ENCODE measurements at places on chromosomes 12 and 14. TPM values are rescaled to one million over a fixed set of nuclear protein-coding genes. Genes with fewer than 3 reads are reported as not detected.
A peak's percentile ranks its signal among the peaks of the same experiment; 100 is the strongest.

DNA sequence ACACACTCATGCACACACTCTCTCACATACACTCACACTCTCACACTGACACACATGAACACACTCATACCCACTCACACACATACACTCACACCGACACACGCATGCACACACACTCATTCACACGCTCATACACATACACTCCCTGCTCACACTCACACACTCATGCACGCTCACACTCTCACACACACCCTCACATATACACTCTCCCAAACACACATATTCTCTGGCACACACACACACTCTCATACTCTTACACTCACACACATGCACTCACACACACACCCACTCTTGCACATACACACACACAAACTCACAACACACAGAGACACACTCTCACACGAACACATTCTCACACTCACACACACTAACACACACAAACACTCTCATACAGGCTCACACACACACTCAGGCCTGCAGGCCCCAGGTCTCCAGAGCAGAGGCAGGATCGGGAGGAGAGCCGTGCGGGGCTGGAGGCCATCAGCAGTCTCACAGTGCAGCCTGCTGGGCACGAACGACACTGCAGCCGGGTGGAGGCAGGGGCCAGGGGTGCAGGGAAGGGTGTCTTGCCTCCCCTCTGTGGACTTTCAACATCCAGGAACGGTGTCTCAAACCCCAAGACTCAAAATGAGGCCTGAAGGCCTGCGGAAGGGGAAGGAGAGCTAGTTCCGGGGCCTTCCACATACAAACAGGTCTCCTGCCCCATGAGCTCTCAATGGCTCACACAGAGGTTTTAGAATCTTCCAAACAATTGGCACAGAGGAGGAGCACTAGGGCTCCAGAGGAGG, 148.7 kb downstream of the ANO2 start:
- no peaks in the 10 kb centered on the region for H3K4me1 ChIP-seq
- H3K27me3 ChIP-seq = no peaks in the 10 kb centered on the region
- no peaks in the 10 kb centered on the region for H3K36me3 ChIP-seq
- no peak overlapping the region for H3K27ac ChIP-seq
- peak; percentile 46 for DNase-seq

- H3K36me3 ChIP-seq = peaks cover 2% of the 10 kb centered on the region
- no peak for DNase-seq
- peak overlapping the region; percentile 66 for H3K4me3 ChIP-seq
- H3K27ac ChIP-seq = no peak overlapping the region
- H3K4me1 ChIP-seq = peaks cover 19% of the 10 kb centered on the region
Observed at GRCh38 chr12:71440345-71440762, 756 bp downstream of the LGR5 start.

GRCh38 chr12:128365651-128366231, 98.8 kb downstream of the TMEM132C start:
- no peak overlapping the region for H3K27ac ChIP-seq
- H3K36me3 ChIP-seq = no peaks in the 10 kb centered on the region
- no peak overlapping the region for H3K4me3 ChIP-seq
- H3K27me3 ChIP-seq = peaks cover 22% of the 10 kb centered on the region

GRCh38 chr12:50720501-50720900, 43.4 kb upstream of the ATF1 start:
- peaks cover 27% of the 10 kb centered on the region for H3K36me3 ChIP-seq
- DNase-seq = no peak
- no peak overlapping the region for H3K27ac ChIP-seq
- H3K4me1 ChIP-seq = no peaks in the 10 kb centered on the region
- no peaks in the 10 kb centered on the region for H3K27me3 ChIP-seq

DNA sequence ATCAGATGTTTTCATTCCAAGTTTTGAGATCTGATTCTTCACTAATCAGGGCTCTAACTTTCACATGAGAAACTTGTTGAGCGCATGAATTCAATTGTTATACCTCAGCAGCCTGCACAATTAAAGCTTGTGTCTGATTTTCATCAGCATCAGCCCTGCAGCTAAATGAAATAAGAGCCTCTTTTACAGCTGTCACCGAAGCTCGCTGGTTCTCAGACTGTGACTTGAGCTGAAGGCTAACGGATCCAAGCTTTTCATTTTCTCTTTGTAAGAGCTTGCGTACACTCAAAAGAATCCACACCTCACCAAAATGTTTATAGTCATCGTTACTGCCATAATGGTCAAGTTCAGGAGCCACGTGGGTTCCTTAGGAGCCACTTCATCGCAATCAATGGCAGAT, 65.5 kb upstream of the BEGAIN start:
- H3K27me3 ChIP-seq = peaks cover 15% of the 10 kb centered on the region
- no peak for DNase-seq
- no peak overlapping the region for H3K27ac ChIP-seq
- H3K4me1 ChIP-seq = peaks cover 5% of the 10 kb centered on the region
- H3K36me3 ChIP-seq = no peaks in the 10 kb centered on the region

GRCh38 chr12:66697404-66697803, 18.5 kb upstream of the GRIP1 start:
- H3K4me1 ChIP-seq = peaks cover 21% of the 10 kb centered on the region
- no peak overlapping the region for H3K27ac ChIP-seq
- no peaks in the 10 kb centered on the region for H3K27me3 ChIP-seq
- no peaks in the 10 kb centered on the region for H3K36me3 ChIP-seq
- DNase-seq = peak; percentile 15

DNA sequence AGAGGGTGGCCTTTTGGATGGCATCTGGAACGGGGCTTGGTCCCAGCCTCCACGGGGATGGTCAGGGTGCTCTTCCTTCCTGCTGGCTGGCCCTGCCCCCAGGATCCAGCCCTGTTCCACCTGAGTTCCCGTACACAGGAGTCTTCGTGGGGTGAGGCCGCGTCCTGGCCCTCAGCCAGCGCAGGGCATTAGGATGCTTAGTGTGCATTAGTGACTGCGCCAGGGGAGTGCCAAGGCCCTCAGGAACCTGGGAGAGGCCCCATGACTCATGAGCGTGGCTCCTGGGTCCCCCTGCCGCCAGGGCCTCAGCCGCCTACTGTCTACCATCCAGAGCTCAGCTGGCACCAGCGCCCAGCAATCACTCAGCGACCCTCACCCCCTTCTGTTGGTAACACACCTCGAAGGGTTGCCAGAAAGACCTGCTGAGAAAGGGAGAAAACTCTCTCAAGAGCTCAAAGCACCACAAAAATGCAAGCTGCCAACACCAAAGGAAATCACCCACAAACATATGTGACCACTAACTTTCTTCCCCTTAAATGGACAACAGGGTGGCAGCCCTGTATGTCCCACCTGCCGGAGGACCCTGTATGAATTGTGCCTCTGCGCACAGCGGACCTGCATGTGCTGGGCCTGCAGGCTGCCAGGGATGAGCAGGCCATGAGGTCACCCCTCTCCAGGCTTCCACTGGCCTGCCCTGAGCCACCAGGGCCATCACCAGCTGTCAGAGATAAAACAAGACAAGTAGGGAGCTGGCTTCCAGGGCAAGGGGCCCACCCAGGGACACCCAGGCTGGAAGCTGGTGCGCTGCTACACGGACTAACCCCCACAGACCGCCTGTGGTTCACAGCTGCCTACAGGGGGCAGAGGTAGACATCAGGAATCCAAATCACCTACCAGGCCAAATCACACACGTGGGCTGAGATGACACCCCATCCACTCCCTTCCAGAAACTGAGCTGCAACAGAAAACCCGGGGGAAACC, 28.7 kb downstream of the CCDC85C start:
- no peaks in the 10 kb centered on the region for H3K36me3 ChIP-seq
- H3K27me3 ChIP-seq = no peaks in the 10 kb centered on the region
- H3K4me3 ChIP-seq = no peak overlapping the region
- DNase-seq = peak; percentile 23

ETFBKMT gene
- total RNA-seq = 1.1 TPM

GSC gene
- total RNA-seq = not detected

DTX1 gene
- total RNA-seq = 2.9 TPM

- H3K4me1 ChIP-seq = peaks cover 82% of the 10 kb centered on the region
- DNase-seq = no peak
- peaks cover 57% of the 10 kb centered on the region for H3K36me3 ChIP-seq
- no peaks in the 10 kb centered on the region for H3K27me3 ChIP-seq
- H3K4me3 ChIP-seq = no peak overlapping the region
Observed at GRCh38 chr12:67276421-67276820, 7.3 kb downstream of the CAND1 start.

PTPRQ gene
- total RNA-seq = not detected

OTX2 gene
- not detected for total RNA-seq

GRCh38 chr14:52313462-52313861, 650 bp upstream of the PTGER2 start:
- H3K4me1 ChIP-seq = peaks cover 53% of the 10 kb centered on the region
- H3K27me3 ChIP-seq = peaks cover 13% of the 10 kb centered on the region
- H3K27ac ChIP-seq = peak overlapping the region; percentile 88

- H3K4me3 ChIP-seq = peak overlapping the region; percentile 70
- peak overlapping the region; percentile 89 for H3K27ac ChIP-seq
- H3K36me3 ChIP-seq = peaks cover 7% of the 10 kb centered on the region
Observed at GRCh38 chr12:12736759-12737676, 19.9 kb downstream of the CDKN1B start.

Measured in activated CD8-positive, alpha-beta T cell treated with anti-CD3 and anti-CD28 coated beads for 36 hours (primary cell).